ENCODE measurements at places on chromosomes 6 and 20.

GRCh38 chr6:128121610-128122009, 220.8 kb upstream of the THEMIS start:
- no peak for DNase-seq

- DNase-seq: no peak
These were observed 224.3 kb upstream of the FOXA2 start for GRCh38 chr20:22808628-22809027.

DNA sequence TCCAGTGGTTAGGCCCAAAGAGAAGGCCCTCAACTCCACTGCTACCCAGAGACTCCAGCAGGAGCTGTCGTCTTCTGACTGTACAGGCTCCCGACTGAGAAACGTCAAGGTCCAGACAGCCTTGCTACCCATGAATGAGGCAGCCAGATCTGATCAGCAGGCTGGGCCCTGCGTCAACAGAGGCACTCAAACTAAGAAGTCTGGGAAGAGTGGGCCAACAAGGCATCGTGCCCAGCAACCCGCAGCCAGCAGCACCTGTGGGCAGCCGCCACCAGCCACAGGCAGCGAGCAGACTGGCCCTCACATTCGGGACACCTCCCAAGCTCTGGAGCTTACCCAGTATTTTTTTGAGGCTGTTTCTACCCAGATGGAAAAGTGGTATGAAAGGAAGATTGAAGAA, 8.1 kb downstream of the LYRM2 start:
- no peak for DNase-seq

- DNase-seq: no peak
These were observed 6.8 kb downstream of the PROKR2 start for GRCh38 chr20:5309971-5310370.

DNA sequence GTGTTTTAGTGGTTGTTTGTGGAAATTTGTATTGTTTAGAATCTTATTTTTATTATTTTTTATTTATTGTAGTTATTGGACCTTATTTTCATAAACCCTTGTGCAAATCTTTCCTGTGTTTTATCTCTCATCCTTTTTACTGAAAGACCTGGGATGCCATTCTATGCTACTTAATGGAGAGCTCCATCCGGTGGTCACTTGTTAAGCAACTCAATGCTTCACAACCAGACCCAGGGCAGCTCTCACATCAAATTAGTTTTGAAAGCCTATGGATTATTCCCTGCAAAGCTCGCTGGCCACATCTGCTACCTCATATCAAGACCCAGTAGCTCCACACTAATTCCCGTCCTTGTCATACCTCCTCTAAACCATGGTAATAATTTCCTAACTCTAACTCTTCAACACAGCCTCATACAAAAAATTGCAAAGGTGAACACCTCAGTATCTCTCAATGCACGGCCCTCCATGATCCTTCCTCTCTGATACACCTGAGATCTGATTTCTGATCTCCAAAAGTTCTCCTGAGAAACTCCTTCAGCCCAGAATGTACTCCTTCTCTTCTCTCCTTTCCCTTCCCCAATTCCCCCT, 296.6 kb upstream of the MANEA start:
- DNase-seq: no peak

DNA sequence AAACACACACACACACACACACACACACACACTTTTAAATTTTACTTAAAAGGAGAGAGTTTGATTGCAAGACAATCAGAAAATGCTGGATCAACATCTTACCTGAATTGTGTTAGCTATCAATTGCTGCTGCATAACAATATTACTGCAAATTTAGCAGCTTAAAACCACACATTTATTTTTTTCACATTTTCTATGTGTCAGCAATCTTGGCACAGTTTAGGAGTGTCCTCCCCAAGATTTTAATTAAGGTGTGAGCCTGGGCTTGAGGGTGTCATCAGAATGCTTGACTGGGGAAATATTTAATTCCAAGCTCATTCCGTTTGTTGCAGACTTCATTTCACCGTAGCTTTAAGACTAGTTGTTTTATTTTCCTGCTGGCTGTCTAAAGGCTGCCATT, 431.0 kb upstream of the GJE1 start:
- DNase-seq: no peak

GRCh38 chr6:7697820-7698623, 27.9 kb upstream of the BMP6 start:
- no peak for DNase-seq

- DNase-seq: no peak
These were observed 17.6 kb downstream of the NEDD9 start for GRCh38 chr6:11214901-11215300.

- no peak for DNase-seq
These were observed 40.8 kb downstream of the ZBTB2 start for GRCh38 chr6:151350442-151351145.

DNA sequence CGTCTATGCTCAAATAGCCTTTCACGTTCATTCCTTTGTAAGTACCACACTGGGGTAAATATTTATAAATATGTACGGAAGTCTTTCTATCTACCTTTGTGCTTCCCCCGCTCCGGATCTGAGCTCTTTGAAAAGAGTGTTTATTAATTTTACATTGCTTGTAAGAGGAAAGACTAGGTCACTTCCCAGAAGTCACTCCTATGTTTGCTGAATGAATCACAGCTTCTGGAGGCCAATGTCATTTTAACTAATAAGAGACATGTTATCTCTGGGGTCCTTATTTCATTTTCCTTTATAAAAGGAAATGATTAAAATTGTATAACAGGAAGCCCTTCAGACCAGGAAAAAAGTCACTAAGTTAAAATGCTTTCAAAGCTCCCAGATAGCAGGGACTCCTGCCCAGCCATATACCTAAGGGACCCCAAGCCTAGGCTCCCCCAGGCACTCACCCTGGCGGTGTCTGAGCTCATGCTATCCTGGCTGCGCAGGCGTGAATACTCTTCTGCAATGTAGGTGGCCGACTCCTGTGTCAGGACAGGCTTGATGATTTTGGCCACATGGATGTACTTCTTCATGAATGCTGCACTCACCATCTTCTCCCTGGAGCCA, 12.6 kb downstream of the MCM3 start:
- no peak for DNase-seq

DNA sequence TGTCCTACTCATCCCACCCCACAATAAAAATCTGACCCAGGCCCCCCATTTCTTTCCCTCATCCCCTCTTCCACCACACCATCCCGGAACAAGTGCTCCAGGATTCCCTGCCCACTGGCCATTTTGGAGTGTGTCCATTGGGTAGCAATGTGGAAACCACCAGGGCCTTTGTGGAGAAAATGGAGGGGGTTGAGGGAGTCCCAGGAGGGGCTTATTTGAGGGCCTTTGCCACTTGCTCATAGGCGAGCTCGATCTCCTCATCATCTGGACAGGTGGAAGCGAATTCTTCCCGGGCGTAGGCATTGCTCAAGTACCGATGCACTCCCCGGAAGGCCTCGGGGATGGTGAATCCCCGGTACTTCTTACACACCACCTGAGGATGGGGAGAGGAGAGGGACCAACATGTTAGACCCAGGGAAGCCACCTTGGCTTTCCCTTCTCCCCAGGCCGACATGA, 1.6 kb upstream of the DDAH2 start:
- no peak for DNase-seq

DNA sequence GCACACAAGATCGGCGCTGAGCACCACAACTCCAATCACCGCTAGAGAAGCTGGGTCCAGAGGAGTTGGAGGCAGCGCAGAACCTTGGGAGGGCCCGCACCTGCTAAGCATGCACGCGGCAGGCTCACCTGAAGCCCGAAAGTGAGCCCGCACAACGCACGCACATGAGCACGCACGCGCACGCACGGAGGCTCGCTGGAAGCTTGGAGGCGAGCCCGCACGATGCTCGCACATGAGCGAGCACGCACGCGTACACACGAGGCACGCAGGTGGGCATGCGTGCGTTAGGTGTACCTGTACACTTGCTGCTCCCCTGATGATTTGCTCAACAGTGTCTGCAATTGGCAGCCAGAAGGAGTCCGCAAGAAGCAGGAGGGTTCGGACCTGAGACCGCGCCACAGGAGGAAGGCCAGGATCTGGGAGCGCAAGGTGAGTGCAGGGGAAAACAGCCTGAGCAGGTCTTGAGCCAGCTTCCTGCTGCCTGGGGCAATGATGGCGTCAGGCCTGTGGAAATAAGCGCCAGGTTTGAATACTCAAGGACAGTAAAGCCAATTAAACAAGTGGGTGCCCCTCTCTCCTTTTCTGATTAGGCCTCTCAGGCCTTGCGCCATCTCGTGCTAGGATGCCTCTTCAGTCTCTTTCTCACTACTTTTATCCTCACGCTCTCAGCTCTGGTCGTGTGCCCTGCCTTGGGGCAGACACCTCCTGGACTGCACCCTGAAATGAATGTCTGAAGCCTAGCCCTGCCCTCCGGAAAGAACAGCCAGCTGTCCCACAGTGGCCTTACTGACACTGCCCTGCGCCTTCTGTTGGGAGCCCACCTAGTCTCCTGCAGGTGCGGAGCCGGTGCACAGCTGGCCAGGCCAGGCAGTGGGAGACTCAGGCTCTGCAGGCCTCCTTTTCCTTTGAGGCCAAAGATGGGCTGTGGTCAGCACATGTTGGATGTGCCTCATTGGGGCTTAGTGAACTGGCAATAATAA, 340.4 kb downstream of the CDC5L start:
- DNase-seq: no peak

DNA sequence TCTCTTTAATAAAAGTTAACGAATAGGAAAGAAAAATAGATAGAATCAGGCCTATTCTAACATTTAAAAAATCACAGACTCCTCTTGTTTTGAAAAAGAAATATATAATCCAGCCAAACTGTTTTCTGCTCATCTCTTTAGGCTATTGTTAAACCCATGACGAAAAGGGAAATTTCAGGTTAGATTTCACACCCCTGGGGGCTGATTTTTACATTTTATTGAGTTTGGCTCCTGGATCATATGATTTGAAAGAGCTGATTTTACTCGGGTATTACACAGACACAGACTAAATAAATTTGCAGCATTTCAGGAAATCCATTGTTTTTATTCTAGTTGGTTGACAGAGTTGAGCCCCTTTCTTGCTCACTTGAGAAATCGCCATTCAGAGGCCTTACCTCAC, 135.8 kb upstream of the HMGCLL1 start:
- no peak for DNase-seq

DNA sequence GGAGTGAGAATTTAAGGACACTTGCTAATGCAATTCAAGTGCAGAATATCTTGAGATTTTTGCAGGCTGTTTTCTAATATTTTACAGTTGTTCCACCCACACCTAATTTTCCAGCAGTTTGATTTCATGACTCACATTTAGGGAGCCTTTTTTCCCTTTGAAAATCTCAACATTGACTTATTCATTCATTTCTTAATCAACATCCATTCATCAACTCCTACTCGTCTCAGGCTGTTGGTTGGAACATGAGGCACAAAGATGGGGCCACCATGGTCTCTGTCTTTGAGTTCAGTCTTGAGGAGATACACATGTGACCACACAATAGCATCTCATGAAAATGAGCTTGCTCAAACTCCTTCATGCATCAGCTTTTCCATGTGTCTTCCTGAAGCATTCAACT, 135.6 kb downstream of the UNC5CL start:
- no peak for DNase-seq

DNA sequence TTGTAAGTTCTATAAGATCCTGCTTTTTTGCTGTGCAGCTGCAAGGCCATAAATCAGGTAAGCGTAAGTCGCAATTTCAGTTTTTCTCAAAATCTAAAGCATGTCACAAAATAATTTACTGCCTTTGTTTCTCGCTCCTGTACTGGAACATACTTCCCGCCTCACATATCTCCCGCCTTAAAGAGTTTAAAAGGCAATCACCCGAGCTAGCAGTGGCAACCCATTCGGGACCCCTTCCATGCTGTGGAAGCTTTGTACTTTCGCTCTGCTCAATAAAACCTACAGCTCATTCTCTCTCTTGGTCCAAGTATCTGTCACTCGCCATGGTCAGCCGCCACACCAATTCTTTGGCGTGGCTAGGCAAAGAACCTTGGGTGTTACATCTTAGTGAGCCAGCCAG, 34.0 kb downstream of the CEP85L start:
- no peak for DNase-seq

DNA sequence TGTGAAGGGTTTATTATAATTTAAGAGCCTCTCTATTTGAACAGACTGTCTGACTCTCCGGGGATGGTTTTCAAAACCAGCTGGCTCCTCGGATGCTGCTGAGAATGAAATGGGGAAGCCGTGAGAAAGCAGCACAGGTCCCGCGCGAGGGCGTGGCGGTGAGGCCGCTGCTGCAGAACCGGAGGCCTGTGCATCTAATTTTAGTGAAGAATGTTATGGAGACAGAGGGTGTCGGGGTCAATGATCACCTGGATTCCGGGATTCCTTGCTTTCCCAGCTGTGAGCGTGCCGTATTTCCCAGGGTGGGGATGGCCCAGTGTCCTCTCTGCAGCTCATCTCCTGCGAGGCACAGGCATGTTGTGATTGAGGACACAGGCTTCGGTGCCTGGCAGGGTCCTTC, 348.0 kb downstream of the CDH4 start:
- no peak for DNase-seq

DNA sequence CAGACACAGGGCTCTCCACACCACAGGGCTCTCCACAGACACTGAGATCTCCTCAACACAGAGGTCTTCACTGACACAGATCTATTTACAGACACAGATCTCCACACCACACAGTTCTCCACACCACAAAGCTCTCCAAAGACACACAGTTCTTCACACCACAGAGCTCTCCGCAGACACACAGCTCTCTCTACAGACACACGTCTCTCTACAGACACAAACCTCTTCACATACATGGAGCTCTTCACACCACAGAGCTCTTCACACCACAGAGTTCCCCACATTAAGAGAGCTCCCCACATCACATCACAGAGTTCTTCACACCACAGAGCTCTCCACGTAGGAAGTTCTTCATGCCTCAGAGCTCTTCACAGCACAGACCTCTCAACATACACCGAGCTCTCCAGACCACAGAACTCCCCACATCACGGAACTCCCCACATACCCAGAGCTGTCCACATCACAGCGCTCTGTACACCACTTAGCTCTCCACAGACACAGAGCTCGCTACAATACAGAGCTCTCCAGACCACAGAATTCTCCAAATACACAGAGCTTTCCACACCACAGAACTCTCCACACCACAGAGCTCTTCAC, 53.9 kb downstream of the ERMARD start:
- no peak for DNase-seq

- no peak for DNase-seq
These were observed 72.6 kb upstream of the STXBP5 start for GRCh38 chr6:147131532-147132128.

DNA sequence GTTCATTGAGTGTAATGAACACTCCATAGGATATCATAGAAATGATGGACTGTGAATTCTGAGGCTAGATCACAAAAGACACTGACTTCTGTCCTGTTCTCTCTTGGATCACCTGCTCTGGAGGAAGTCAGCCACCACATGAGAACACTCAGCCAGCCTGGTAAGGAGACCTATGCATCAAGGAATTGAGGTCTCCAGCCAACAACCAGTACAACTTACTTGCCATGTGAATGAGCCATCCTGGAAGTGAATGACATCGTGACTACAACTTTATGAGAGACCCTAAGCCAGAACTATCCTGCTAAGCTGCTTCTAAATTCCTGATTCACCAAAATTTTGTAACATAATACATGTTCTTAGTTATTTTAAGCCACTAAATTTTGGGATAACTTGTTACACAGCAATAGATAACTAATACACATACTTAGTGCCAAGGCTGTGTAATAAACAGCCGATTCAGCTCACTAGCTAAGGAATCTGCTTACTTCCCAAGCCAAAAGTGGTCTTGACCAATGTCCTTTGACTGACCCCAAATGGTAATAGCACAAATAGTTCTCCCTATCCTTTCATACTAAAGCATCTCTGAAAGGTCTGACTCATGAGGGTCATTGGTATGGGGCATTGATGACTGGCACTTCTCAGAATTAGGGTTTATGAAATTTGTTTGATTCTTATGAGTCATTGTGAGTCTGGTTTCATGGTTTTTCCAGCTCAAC, 6.9 kb upstream of the CTNNBL1 start:
- DNase-seq: no peak

GRCh38 chr6:139336488-139336887, 38.0 kb downstream of the CITED2 start:
- no peak for DNase-seq
